ENCODE measurements at places on chromosomes 4 and X.

DNA sequence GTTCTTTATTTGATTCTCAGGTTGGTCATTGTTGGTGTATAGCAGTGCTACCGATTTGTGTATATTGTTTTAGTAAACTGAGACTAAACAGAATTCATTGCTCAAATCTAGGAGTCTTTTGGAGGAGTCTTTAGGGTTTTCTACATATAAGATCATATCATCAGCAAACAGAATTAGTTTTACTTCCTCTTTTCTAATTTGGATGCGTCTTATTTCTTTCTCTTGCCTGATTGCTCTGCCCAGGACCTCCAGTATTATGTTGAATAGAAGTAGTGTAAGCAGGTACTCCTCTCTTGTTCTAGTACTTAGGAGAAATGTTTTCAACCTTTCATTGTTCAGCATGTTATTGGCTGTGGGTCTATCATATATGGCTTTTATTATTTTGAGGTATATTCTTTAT, 92.6 kb downstream of the IQCM start:
- DNase-seq, result no peak

DNA sequence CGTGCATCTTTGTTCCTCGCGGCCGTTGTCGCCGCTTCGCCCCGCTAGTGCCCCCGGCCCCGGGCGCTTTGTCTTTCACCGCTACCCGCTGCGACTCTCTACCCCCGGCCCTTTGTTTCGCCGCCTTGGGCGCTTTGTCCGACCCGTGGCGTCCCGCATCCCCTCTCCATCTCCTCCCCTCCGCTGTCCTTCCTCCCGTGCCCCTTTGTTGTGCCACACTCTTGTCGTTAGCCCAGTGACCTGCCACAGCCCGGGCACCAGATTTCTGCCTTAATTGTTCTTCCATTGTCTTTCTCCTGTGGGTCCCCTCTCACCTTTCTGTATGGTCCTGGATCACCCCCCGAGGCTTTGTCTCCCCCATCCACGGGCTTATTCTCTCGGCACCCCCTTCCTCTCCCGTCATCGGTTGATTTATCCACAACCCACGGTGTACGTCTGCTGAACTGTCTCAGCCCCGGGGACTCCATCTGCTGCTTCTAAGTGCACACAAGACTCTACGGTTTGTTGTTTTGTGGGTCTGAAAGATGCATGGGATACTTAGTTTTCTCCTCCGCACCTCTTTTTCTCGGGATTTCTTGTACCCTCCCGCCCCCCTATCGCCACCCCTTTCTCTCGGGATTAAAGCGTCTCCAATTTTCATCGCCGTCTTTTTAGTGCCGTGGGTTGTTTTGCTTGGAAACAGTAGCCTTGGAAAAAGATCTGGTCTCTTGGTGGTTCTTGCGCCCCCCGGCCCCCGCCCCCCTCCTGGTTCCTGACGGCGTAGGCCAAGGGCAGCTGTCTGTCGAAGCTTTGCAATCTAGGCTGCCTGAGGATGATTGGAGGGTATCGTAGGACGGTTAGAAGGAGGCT, 783 bp downstream of the RBPJ start:
- DNase-seq, result peak; percentile 38

DNA sequence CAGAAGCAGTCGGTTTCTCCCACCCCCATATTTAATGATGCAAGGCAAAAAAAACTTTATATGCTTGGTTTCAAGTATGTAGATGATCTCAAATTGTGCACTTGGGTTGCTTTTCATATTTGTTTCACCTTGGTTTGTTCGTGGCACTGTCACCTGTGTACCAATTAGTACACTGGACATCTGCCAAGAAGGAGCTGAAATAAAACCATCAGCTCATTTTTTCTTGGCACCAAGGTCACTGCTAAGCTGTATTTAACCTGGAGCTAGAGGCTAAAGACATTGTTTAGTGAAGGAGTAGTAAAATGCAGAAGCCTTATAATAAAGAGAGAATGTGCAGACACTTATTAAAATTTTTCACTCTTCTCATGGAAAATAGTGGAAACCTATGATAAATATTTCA, 430.8 kb downstream of the ARHGAP24 start:
- no peak for DNase-seq

GRCh38 chr4:58590722-58591121, 1480.5 kb upstream of the IGFBP7 start:
- no peak for DNase-seq

GRCh38 chr4:82373486-82373815, 340 bp downstream of the HNRNPD start:
- no peak for DNase-seq

DNA sequence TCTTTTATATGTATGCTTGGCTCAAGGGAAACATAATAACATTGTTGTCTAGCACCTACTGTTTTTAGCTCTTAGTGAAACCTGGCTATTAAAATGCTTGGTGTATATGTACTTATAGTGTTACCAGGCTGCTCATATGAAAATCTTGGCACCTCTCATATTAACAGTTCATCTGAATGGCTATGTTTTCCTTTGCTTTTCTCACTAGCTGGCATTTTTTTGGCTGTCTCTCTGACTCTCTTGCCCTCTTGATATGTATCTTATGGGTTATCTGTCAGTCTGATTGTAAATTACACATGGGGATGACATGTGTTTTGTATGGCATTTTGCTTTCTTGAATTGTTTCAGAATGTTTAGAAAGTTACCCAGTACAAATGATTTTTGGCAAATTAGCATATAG, 158.0 kb downstream of the ARHGAP24 start:
- no peak for DNase-seq

GRCh38 chrX:119497185-119497584, 28.9 kb downstream of the SLC25A5 start:
- DNase-seq, result no peak

DNA sequence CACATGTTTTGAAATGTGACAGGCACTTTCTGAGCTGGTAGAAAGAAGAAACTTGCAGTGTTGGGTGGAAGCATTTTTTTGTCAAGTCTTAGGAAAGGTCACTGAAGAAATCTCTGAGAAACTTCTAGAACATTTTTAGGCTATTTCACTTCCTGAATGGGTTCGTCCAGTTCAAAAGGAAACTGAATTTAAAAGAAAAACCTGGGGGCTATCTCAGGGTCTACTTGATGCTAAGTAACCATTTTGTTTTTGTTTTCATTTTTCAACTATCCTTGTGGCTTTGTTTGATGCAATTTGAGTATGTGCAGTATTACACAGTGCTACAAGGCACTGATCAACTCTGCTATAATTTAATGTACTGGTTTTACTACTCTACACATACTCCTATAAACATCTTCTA, 34.0 kb upstream of the AMOT start:
- DNase-seq, result no peak

- DNase-seq, result no peak
Observed at GRCh38 chrX:149961572-149961971, 23.3 kb upstream of the EOLA2 start.

- no peak for DNase-seq
Observed at GRCh38 chr4:16893141-16893651, 5.2 kb downstream of the LDB2 start.

DNA sequence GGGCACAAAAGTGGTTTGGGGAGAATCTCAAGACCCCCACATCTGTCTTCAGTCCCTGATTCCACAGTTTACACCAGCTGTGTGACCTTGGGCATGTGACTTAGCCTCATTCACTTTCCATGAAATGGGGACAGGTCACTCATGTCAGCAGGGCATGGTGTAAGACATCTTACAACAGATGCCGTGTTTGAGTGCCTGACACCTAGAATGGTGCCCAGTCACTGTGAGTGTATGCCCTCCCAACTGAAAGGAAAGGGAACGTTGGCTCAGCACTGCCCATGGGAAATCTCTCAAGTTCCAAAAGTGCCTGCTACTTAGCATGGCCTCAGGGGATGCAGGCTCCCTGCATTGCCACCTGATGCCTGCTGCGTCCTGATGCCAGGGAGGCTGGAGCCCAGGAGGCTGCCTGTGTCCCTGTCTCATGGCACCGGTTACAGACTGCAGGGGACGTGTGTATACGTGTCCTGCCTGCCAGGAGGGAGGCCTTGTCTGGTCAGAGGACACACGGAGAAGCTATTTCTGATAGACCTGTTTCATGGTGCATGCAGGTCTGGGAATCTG, 32.2 kb downstream of the RNF4 start:
- DNase-seq, result no peak

DNA sequence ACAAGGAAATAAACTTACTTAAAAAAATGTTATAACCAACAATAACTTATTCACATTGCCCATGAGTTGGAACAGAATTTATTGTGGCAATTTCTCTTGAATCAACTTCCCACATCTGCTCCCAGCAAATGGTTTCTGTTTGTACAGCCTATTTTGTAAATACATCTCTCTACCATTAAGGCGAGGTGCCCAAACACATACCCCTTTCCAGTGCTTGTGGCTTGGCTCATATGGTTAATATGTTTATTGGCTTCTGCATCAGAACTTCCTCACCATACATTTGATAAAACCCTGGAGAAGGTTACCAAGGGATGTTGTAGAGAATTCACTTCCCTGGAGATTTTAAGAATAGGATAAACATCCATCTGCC, 207.1 kb downstream of the SOWAHB start:
- no peak for DNase-seq

GRCh38 chrX:69210581-69210980, 45.3 kb upstream of the PJA1 start:
- DNase-seq, result no peak

GRCh38 chr4:665751-666435, 8.2 kb downstream of the ATP5ME start:
- DNase-seq, result no peak

DNA sequence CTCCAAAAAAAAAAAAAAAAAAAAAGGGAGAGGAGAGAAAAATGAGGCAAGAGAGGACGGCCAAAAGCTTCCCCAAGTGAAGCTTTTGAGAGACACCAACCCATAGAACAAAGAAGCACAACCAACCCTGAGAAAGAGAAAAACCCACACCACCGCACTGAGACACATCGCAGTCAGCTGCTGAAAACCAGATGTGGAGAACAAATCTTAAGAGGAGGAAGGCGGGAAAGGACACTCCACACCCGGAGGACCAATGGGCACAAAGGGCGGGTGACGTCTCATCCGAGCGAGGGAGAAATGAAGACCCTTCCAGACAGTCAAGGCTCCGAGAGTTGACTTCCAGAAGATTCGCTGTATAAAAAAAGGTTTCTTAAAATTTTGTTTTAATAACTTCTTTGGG, 112.1 kb downstream of the AFAP1 start:
- DNase-seq, result no peak

DNA sequence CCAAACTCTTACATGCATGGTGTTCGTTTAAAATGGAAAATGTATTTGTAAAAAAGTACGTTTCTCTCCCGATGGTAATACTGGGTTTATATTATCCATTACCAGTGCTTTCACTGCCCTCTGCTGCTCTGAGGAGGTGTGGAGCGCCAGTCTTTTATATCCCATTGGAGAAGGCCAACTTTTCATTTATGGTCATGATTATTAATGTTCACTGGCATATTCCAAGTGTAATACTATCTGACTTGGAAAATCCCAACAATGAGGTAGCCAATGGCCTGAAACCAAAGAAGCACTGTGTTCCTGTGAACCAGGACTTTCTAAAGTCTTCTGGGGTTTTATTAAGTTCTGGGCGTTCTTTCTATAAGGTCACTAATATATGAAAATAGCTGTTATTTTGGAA, 80.7 kb downstream of the SYNPO2 start:
- no peak for DNase-seq

DNA sequence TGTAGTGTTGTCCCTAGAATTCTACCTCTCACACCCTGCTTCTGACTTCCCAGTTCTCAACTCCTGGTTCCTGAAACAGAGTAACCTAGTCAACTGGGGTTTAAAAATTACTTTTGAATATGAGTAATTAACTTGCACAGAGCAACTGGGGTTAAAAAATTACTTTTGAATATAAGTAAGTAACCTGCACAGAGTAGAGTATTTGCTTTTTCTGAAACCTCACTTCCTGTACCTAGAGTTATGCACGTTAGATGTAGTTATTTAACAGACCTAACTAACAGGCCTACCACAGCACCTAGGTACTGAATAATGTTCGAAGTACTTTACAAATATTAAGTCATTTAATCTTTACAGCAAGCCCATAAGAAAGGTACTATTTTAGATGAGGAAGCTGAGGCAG, 32.9 kb downstream of the SLC39A8 start:
- no peak for DNase-seq

- no peak for DNase-seq
Observed at GRCh38 chr4:18881556-18881955, 860.0 kb upstream of the LCORL start.

DNA sequence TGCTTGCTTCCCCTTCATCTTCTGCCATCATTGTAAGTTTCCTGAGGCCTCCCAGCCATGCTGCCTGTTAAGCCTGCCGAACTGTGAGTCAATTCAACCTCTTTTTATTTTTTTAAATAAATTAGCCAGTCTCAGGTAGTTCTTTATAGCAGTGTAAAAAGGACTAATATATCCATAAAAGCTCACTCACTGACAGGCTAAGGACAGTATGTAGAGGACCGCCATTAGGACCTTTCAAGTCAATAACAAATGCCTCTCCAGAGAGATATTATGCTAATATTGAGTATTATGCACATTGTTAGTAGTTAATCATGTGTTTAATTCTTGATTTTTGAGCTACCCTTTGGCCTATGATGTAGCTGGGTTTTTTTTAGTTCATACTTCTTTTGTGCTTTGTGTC, 62.6 kb upstream of the GYPA start:
- no peak for DNase-seq

DNA sequence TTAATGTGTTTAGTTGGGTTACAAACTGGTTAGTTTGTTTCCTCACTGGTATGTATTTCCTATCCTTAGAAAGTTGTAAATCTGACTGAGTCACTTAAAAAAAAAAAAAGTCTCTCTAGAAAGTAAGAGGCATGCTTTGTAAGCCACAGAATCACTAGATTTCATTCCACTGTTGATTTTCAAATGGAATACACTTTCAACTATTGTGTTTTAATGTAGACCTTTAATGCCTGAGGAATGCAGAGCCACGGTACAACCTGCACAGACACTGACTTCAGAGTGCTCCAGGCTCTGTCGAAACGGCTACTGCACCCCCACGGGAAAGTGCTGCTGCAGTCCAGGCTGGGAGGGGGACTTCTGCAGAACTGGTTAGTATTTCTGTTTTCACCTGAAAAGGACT, 88.6 kb downstream of the HHIP start:
- no peak for DNase-seq

DNA sequence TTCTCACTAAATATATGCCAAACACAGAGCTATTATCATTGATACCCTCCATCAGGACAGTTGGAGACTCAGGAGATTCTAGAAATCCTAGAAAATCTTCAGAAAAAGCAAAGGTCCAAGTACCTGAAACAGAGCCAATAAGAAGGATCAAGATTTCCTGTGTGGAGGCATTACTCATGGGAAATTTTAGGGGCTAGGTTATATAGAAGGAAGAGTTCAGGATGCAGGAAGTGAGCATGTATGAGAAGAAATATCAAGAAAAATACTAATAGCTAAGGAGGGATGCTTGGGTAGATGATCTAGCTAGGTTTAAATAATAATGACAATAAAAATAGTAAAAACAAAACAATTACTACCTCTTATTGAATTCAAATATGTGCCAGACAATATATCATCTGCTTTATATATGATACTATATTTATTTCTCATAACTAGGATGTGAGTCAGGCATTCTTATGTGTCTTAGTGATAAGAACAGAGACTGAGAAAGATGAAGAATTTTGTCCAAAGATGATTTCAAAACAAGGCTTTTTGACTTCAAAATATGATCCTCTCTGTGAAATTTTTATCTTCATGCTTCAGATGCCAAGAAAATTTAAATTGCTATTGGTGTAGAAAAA, 66.4 kb upstream of the HHIP start:
- DNase-seq, result no peak
